ENCODE measurements at places on chromosomes 6 and 20. TPM values are rescaled to one million over a fixed set of nuclear protein-coding genes. Genes with fewer than 3 reads are reported as not detected.

GRCh38 chr6:35687658-35688604 lies 784 bp downstream of the FKBP5 start:
- DNase-seq = peak; percentile 71

DNA sequence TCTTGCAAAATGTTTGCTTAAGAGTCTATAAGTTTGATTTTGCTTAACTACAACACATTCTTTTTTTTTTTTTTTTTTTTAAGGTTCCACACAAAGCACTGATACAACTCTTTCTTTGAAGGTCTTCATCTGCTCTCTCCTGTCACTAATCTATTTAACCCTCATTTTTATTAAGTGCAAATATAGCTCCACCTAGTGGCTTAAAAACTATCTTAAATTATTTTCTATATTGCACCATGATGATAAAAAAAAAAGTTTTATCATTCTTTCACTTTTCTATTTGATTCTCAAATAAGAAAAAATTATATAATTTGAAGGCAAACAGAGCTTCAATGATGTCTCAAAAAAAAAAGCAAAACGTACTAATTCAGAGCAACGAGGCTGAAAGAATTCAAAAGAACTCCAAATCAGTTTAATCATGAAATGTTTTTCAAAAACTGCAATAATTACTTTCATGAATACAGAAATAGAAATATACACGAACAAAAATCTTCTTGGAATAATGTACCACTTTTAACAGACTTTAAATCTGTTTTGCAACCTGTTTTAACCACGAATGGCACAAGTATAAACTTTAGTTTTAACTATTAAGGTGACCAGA lies 12.8 kb downstream of the ESF1 start:
- peak; percentile 22 for DNase-seq

Gene XKR7
- polyA plus RNA-seq = 0.09 TPM

GRCh38 chr20:35551503-35551902 lies 9.6 kb downstream of the ERGIC3 start:
- DNase-seq = peak; percentile 42

GRCh38 chr6:151025076-151025475 lies 159.6 kb downstream of the MTHFD1L start:
- peak; percentile 66 for DNase-seq

Gene ORC3
- polyA plus RNA-seq = 26.5 TPM
